Right atrium auricular region (tissue), 2 donors: ENCODE measurements at places on chromosomes 1 and 21. TPM values are rescaled to one million over a fixed set of nuclear protein-coding genes. Genes with fewer than 3 reads are reported as not detected.
A peak's percentile ranks its signal among the peaks of the same experiment; 100 is the strongest.

GRCh38 chr1:82269431-82269830 lies 468.7 kb downstream of the ADGRL2 start:
- H3K4me3 ChIP-seq, result no peak overlapping the region
- H3K27ac ChIP-seq, result no peak overlapping the region
- H3K4me1 ChIP-seq, result no peaks in the 10 kb centered on the region
- DNase-seq, result no peak
- H3K27me3 ChIP-seq, result no peaks in the 10 kb centered on the region

The BEST4 gene
- not detected for total RNA-seq

The DNAH14 gene
- total RNA-seq, result 5.8 TPM

DNA sequence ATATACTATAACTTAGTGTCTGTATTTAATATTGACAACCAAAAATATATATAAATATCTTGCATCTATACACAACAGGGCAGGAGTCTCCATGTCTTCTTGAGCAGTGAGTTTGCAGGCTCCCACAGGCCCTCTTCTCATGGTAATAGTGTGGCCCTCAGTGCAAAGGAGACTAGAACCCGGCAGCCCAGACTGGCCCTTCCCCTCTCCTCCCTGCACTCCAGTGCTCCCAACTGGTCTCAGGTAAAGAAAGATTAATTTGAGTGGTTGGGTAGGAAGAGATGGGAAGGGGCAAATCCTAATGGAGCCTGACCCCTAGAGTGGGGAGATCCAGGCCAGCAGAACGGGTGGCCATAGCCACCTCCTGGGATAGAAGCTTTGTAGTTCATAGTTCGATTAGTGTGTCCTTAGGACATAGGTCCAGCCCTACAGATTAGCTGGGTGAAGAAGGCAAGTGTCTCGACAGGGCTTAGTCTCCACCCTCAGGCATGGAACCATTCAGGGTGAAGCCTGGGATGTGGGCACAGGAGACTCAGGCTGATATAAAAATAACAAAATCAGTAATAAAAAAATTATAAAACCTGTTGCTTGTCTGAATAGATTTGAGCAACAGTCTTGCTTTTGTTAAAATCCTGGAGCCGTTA lies 32.3 kb downstream of the SLC2A1 start:
- peak; percentile 53 for DNase-seq
- peaks cover 6% of the 10 kb centered on the region for H3K4me1 ChIP-seq
- no peak overlapping the region for H3K4me3 ChIP-seq

The FCAMR gene
- total RNA-seq, result not detected

The TRIM63 gene
- 118 TPM for total RNA-seq

GRCh38 chr1:178899402-178899801 lies 28.5 kb upstream of the ANGPTL1 start:
- H3K36me3 ChIP-seq, result no peaks in the 10 kb centered on the region
- H3K27me3 ChIP-seq, result no peaks in the 10 kb centered on the region
- no peak overlapping the region for H3K4me3 ChIP-seq
- H3K4me1 ChIP-seq, result no peaks in the 10 kb centered on the region

DNA sequence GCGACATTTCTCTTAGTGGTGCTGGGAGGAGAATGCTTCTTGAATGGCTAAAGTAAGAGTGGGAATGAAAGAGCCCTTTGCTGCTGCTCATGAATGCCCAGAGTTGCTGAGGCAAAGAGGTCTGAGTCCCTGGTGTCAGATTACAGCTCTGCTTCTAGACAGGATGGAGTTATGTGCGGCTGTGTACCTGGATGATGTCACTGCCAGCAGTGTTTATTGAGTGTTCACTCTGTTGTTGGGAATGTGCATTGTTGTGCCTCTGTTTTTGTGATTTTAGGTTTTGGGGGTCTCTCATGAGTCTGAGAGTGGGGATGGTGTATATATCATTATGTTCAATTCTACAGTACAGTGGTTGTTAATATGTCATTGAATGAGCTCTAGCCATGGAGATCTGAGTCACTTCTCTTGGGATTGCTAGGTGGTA lies 2.7 kb downstream of the CDC14A start:
- H3K27ac ChIP-seq, result no peak overlapping the region
- H3K27me3 ChIP-seq, result no peaks in the 10 kb centered on the region
- H3K4me3 ChIP-seq, result no peak overlapping the region

DNA sequence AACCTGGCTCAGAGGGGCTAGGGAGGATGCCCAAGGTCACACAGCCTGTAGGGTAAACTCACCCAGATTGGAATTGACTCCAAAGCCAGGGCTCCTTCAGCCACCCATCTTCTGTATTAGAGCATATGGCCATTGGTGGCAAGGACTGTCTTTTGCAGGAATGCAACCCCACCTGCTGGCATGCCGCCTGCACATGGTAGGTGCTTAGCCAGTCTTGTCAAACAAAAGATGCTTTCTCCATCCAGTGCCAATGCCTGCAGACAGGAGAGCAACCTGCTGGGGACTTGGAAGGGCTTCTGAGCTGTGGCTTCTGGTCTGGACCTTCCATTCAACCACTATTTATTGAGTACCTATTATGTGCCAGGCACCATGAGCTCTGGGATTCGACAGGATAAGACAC lies 95.3 kb upstream of the TMEM51 start:
- no peaks in the 10 kb centered on the region for H3K27me3 ChIP-seq
- no peak for DNase-seq
- no peaks in the 10 kb centered on the region for H3K4me1 ChIP-seq
- no peak overlapping the region for H3K4me3 ChIP-seq
- no peak overlapping the region for H3K27ac ChIP-seq

- no peaks in the 10 kb centered on the region for H3K36me3 ChIP-seq
- no peaks in the 10 kb centered on the region for H3K4me1 ChIP-seq
- no peak for DNase-seq
- H3K27me3 ChIP-seq, result no peaks in the 10 kb centered on the region
- H3K27ac ChIP-seq, result no peak overlapping the region
These were observed 5.7 kb downstream of the IL23R start for GRCh38 chr1:67171978-67172377.

- no peak for DNase-seq
- H3K4me3 ChIP-seq, result no peak overlapping the region
- H3K4me1 ChIP-seq, result no peaks in the 10 kb centered on the region
- H3K36me3 ChIP-seq, result no peaks in the 10 kb centered on the region
- no peak overlapping the region for H3K27ac ChIP-seq
- no peaks in the 10 kb centered on the region for H3K27me3 ChIP-seq
These were observed 29.5 kb upstream of the HNRNPU start for GRCh38 chr1:244893836-244894235.

The ADAM30 gene
- total RNA-seq, result not detected

The PDIK1L gene
- 3.0 TPM for total RNA-seq

- no peaks in the 10 kb centered on the region for H3K27me3 ChIP-seq
- no peak overlapping the region for H3K4me3 ChIP-seq
- H3K27ac ChIP-seq, result no peak overlapping the region
- DNase-seq, result no peak
- H3K4me1 ChIP-seq, result no peaks in the 10 kb centered on the region
- H3K36me3 ChIP-seq, result no peaks in the 10 kb centered on the region
These were observed 19.9 kb downstream of the OR2L13 start for GRCh38 chr1:248114890-248115289.

DNA sequence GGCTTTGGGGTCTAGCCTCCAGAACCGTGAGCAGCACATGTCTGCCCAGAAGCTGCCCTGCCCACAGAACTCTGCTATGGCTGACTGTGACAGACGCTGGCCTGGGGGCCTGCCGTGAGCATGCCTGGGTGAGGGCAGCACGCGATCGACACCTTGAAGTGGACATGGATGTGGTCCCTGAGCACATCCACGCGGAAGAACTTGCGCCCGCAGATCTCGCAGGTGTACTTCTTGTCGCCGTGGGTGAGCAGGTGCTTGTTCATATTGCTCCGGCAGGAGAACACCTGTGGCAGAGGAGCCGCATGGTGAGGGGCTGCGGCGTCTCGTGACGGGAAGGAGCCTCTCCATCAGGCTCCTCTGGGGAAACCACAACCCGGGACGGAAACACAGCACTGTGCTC lies 56.0 kb downstream of the PRDM15 start:
- no peak overlapping the region for H3K4me3 ChIP-seq
- no peak overlapping the region for H3K27ac ChIP-seq
- H3K4me1 ChIP-seq, result no peaks in the 10 kb centered on the region
- peaks cover 5% of the 10 kb centered on the region for H3K36me3 ChIP-seq

GRCh38 chr21:45333583-45334121 lies 46.0 kb upstream of the POFUT2 start:
- H3K27ac ChIP-seq, result no peak overlapping the region
- no peaks in the 10 kb centered on the region for H3K4me1 ChIP-seq
- H3K36me3 ChIP-seq, result no peaks in the 10 kb centered on the region
- H3K27me3 ChIP-seq, result no peaks in the 10 kb centered on the region
- H3K4me3 ChIP-seq, result no peak overlapping the region
- no peak for DNase-seq

The FCER1G gene
- total RNA-seq, result 77.8 TPM

DNA sequence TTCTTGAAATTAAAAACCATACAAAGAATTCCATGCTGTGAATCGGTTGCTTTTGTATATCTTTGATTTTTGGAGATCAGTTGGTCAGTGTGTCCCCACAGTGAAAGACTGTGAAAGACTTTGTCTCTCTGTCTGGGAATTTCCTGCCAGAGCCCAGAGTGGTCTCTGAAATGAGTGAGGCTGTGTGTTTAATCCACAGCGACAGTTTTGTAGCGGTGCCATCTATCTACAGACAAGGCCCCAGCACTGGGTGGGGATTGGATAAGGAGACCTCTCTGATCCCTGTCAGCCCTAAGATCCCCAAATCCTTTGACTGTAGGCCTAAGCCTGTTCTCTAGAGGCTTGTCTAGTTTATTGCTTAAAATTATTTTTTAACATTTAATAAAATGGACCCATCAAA lies 10.3 kb downstream of the GPR25 start:
- H3K36me3 ChIP-seq, result no peaks in the 10 kb centered on the region
- no peak overlapping the region for H3K27ac ChIP-seq
- no peaks in the 10 kb centered on the region for H3K27me3 ChIP-seq
- H3K4me1 ChIP-seq, result no peaks in the 10 kb centered on the region

DNA sequence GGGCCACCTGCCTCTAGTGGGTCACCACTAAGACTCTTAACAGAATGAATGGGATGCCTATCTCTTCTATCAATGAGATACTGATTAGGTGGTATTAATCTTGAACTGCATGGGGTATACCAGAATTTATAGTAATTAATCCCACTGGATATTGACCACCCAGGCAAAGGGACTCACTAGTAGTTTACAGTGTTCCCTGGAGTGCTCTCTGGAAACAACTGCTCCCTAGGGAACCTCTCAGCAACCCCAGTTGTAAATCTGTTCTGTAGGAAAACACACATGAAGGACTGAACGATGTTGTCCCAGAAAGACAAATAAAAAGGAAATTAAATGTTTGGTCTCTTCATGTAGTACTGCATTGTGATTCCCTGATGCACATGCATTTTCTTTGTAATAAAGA lies 430.5 kb downstream of the HLX start:
- no peaks in the 10 kb centered on the region for H3K36me3 ChIP-seq
- H3K4me3 ChIP-seq, result no peak overlapping the region
- DNase-seq, result no peak

The SAMD11 gene
- total RNA-seq, result 2.7 TPM
